ENCODE measurements at places on chromosomes 7 and 10.

DNA sequence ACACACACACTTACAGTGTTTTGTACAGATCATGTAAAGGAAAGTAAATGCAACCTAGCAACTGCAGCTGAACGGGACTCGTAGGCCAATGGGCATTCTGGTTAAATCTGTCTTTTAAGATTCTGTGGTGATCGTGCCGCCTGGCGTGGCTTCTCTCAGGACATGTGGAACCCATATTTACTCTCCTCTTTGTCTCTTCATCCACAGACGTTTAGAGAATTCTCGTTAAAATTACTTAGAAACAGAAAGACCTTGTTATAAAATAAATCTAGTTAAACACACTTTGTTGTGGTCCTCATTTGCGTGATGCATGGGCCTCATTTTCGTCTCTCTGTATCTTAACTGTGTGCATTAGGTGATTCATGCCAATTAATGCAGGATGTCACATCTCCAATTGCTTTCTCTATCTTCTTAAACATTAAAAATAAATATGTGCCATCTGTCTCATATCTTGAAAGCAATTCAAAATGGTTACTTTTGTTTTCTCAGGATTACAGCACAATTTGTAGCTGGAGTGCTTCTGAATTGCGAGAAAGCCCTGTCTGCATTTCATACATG lies 11.5 kb downstream of the KLF6 start:
- DNase-seq = no peak

DNA sequence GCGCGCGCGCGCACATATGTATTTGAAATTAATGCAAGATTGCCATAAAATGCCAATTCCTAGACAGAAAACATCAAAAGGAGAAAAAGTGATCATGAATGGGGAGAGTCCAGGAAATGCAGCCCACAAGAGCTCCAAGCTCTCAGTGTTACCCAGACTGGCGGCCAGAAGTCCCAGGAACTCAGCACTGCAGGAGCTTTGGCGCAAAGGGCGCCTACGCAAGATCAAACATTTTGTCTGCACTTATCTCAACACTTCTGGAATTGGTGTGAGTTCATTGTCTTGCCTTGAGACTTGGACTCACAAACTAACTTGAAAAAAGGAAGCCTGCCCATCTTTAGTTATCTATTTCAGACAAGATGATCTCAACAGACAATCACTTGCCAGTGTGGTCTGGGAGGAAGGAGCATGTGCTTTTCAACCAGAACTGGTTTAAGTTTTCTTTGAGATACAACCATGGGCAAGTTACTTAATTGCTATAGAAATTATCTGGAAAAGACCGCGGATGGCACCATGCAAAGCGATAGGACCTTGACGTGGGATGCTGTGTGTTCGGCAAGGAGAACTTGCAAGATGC lies 77.2 kb downstream of the KIAA1549 start:
- no peak for DNase-seq

- DNase-seq = no peak
Observed at GRCh38 chr7:140010194-140010895, 52.4 kb downstream of the PARP12 start.

GRCh38 chr7:4133491-4134044 lies 548.5 kb upstream of the FOXK1 start:
- no peak for DNase-seq

DNA sequence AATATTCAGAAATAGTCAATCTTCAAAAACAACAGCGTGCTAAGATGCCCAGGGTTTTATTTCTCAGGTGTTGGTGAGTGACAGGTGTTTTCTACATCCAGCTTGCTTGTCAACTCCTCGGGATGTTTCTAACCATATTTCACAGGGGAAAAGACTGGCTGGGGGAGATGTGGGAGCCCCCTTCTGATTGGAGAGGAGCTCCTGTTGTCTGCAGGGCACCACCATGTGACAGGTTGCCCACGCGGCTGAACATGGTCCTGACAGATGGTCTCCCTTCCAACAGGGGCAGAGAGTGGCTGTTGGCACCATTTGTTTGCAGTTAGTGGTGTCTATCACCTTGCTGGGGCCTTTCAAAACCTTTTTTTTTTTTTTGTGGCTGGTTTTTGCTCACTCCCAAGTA lies 16.5 kb upstream of the GPR26 start:
- no peak for DNase-seq

DNA sequence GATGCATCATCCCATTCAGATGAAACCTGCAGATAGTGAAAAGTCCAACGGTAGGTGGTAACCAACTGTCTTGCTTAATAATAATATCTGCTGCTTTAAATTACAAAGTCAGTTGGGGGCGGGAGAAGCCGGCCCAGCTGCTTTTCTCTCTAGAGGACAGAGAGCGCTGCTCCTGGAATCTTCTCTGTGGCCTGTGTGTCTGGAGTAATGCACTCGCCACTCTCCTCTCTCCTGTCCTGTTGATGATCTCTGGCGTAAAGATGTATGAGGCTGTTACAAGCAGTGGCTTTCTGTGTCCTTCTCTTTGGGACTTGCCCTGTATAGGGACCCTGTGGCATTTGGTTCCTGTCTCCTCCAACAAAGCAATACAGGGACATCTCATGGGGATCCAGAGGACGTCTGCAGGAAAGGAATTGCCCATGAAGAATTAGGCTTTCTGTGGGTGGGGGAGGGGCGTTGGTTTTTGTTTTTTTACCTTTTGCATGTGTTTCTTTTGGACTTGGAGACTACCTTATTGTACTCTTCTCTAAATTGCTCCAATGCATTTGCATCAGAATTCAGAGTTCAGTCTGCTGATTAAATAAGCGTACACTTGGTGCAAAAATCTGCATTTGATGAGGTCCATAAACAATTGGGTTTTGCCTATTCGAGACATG lies 231.6 kb downstream of the CELF2 start:
- no peak for DNase-seq

DNA sequence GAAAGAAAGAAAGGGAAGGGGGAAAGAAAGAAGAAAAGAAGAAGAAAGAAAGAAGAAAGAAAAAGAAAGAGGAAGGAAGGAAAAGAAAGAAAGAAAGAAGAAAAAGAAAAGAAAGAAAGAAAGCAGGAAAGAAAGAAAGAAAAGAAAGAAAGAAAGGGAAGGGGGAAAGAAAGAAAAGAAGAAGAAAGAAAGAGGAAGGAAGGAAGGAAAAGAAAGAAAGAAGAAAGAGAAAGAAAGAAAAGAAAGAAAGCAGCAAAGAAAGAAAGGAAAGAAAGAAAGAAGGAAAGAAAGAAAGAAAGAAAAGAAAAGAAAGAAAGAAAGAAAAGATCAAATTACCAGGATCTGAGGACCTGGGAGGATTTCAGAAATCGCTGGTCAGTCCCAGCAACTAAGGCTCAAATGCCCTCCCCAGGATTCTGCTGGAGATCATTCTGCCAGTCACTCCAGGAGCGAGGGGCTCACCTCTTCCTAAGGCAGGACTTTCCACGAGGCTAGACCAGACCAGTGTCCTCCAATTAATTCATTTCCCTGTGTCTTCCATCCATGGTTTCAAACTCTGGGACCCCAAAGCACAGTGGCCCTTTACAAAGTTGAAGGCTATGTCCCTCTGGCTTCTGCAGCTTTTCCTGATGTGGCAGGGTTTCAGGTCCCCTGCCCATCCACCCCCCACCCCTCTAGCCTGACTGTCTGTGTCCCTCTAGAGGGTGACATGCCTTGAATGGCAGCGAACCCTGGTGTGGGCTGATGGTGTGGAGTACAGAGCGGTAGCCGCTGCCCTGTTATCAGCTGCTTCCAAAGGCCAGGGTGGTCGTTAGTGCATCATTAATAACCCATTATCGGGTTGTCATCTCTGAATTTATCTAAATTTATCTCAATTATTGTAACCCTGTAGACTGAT lies 77.9 kb downstream of the PARP12 start:
- DNase-seq = no peak

GRCh38 chr10:14625192-14625631 lies 149.5 kb downstream of the FAM107B start:
- DNase-seq = no peak

GRCh38 chr10:88728107-88728763 lies 22.2 kb downstream of the LIPK start:
- DNase-seq = peak; percentile 69

DNA sequence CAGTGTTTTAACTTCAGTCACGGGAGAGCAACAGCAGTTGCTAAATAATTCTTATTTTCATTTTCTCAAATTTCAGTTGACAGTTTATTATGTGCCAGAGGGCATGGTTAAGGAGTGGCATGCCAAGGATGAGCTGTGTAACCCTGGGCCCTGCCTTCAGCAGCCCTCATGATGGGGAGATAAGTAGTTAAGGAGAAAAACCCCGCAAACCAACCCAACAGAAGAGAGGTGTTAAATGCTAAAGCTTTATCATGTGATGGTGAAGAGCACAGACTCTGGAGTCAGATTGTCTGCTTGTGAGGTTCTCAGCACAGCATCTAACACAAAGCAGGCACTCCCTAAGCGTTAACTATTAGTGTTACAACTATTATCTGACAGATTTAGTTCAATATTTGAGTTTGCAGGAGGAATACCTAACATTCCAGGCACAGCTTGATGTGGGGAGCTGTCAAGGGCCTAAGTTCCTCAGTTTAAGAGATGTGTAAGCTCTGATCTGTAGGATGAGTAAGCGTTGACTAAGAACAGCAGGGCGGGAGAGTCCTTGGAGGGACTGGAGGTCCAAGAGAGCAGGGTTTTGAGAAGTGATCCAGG lies 29.6 kb downstream of the STAM start:
- no peak for DNase-seq
